ENCODE measurements at places on chromosomes 7 and 10.
A peak's percentile ranks its signal among the peaks of the same experiment; 100 is the strongest.

DNA sequence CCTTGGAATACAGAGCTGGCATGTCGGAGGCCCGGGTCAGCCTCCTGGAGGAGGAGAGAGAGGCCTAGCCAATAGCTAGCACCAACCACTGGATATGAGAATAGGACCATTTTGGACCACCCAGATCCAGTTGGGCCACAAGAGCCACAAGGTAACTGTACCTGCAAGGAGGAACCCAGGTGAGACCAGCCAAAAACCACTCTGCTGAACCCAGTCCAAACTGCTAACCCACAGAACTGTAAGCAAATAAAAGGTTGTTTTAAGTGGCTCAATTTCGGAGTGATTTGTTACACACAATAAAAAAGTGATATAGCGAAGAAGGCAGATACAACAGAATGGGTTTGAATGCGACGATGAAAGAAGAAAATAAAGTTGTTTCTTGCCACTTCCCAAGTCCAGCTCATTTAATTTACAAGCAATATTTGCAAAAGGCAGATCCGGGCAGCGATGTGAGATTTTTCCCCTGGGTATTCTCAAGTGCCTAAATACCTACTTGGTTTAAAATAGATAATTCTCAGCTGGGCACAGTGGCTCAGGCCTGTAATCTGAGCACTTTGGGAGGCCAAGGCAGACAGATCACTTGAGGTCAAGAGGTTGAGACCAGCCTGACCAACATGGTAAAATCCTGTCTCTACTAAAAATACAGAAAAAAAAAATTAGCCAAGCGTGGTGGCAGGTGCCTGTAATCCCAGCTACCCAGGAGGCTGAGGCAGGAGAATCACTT lies 23.1 kb downstream of the ZNF467 start:
- DNase-seq: no peak

DNA sequence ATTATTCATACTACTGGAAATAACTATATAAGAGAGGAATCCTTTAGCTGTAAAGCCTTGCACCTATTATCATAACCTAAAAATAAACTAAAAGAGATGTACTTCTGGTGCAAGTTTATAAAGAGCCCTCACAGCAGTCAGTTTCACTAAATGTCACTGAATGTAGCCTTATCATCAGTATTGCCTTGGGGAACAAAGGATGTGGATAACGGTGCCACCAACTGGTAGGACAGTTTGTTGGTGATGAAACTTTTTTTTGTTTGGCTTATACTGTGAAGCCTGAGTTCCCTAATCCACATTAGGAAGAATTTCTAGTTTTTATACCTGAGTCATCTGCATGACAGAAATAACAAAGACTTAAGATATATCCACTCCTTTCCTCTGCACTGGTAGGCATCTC lies 117.9 kb upstream of the COL1A2 start:
- no peak for DNase-seq

- no peak for DNase-seq
These were observed 40.3 kb downstream of the PDZD8 start for GRCh38 chr10:117334926-117335325.

- DNase-seq: no peak
These were observed 254.3 kb downstream of the CDK14 start for GRCh38 chr7:90850471-90850870.

DNA sequence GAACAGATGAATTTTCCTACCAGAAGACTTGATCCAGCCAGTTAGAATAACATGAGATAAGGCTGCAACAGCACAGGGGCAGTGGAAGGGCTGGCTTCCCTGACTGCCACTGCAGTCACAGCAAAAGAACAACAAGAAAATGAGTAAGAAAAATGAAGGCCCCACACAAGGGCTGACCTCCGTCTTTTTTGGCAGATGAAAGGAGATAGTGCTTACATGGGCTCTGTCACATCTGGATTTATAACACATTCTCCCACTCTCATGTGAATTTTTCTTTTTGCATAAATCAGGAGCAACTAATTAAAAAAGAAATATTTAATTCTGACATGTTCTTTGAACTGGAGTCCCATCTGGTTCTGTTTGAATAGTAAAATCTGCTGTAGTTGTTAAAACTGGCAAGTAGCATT lies 99.6 kb downstream of the NRP1 start:
- no peak for DNase-seq

- no peak for DNase-seq
These were observed 480.1 kb downstream of the INHBA start for GRCh38 chr7:41222746-41223145.

- DNase-seq: no peak
These were observed 9.6 kb downstream of the TMEM176B start for GRCh38 chr7:150790416-150791075.

- DNase-seq: no peak
These were observed 90.4 kb downstream of the ETV1 start for GRCh38 chr7:13898957-13899670.

DNA sequence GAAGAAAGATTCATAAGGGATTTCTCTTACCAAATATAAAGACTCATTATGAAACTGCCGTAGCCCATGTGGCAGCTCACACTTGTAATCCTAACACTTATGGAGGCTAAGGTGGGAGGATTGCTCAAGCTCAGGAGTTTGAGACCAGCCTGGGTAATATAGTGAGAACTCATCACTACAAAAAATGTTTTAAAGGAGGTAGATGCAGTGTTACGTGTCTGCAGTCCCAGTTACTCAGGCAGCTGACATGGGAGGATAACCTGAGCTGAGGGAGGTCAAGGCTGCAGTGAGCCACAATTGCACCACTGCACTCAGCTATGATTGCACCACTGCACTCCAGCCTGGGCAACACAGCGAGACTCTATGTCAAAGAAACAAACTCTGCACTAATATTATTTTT lies 18.1 kb upstream of the DNA2 start:
- peak; percentile 70 for DNase-seq

- DNase-seq: peak; percentile 72
These were observed 58.7 kb upstream of the PRPS1L1 start for GRCh38 chr7:18086165-18087025.

DNA sequence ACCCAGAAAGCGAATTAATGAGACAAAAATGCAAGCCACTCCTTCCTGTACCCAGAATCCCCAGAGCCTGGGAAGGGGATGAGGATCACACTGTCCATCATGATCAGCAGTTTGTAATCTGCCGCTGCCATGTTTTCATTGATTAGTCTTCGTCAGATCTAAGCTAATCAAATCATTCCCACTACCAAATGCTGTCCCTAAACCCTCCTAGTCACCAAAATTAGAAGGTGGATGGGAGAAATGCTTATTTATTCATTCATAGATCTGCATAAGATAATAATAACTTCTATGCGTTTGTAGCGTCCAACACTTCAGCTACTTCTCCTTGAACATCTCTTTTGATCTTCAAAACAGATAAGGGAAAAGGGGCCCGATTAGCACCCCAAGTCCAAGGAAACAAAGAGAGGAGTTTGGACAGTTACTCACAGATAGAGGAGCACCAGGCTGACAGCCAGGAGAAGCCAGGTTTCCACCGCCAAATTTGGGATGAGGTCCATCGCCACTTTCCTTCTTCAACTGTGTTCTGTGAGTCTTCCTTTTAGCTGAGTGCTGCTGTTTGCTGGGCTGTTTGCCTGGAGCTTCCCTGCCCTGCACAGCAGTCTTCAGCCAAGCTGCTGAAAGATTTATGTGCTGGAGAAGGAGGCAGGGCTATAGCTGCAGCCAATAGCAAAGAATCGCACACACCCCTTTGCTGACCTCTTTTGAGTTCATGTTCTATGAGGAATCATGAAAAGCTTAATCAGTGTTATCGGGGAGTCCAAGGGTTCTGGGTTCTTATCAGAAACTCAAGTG lies at the start of gene CYP3A5:
Gene CYP3A5 (minus strand): TSS at position 597 of the 792 bp plus-strand sequence. CDS start 100 bp downstream, at position 497.
- no peak for DNase-seq

GRCh38 chr10:22821501-22821900 lies 106.4 kb upstream of the ARMC3 start:
- DNase-seq: no peak

DNA sequence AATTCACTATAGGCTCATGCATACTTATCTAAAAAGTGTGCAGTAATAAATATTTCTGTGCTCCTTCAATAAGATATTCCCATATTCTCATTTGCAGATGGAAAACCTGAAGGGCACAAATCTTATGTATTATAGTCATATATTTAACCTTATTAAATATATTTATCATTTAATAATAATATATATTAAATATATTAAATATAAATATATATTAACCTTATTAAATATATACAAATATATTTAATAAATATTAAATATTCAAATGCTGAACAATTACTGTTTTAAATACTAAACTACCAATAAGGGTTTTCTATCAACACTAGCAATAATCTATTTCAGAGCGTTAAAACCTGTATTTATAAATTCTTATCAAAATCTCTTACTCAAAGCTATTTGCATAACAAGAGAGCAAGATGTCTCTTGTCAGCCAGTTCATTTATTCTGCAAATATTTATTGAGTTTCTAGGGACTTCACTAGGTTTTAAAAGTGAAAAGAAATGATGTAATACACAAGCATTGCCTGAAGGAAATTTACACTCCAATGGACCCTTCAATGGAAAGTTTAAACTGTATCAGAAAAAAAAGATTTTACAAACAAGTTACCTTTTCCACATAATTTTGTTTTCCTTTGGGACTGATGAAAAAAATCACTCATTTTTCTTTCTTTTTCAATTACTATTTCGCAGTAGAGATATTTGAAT lies 159.2 kb downstream of the AGMO start:
- DNase-seq: no peak

- no peak for DNase-seq
These were observed 62.4 kb downstream of the LRGUK start for GRCh38 chr7:134189559-134189958.

GRCh38 chr10:127740596-127740995 lies 3.6 kb downstream of the FOXI2 start:
- DNase-seq: no peak

- DNase-seq: peak; percentile 43
These were observed 178.5 kb downstream of the NRP1 start for GRCh38 chr10:33155720-33156638.

- DNase-seq: no peak
These were observed 11.0 kb downstream of the RHBDD2 start for GRCh38 chr7:75889826-75890225.

DNA sequence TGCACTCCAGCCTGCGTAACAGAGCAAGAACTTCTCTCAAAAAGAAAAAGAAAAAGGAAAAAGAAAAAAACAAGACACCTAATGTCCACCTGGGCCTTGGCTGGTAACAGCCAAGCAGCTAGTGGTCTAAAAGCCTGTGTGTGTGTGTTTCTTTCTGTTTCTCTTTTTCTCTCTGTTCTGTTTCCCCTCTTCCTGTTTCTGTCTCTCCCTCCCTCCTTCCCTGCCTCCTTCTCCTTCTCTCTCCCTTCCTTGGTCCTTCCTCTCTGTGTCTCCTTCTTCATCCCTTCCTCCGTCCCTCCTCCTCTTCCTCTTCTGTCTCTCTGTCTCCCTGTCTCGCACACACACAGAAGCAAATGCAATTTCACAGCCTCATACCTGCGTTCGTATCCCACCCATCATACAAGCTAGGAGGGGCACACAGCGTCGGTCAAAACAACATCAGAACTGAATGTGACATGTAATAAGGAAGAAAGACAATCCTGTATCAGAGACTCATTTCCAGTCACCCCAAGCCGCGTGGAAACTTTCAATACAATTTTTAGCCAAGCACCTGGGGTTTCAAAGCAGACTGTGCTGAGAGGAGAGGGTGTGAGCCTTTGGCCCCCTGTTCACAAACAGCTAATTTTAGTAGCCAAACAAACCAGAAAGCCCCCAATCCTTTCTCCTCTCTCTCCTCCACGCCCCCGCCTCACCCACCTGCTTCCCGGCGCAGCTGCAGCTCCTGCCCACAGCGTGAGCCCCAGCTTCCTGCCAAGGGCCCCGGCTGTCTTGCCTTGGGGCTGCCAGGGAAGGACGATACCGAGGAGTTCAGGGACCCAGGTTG lies 50.2 kb upstream of the GNA12 start:
- DNase-seq: peak; percentile 51

- no peak for DNase-seq
These were observed 9.4 kb downstream of the HHEX start for GRCh38 chr10:92699193-92699517.

DNA sequence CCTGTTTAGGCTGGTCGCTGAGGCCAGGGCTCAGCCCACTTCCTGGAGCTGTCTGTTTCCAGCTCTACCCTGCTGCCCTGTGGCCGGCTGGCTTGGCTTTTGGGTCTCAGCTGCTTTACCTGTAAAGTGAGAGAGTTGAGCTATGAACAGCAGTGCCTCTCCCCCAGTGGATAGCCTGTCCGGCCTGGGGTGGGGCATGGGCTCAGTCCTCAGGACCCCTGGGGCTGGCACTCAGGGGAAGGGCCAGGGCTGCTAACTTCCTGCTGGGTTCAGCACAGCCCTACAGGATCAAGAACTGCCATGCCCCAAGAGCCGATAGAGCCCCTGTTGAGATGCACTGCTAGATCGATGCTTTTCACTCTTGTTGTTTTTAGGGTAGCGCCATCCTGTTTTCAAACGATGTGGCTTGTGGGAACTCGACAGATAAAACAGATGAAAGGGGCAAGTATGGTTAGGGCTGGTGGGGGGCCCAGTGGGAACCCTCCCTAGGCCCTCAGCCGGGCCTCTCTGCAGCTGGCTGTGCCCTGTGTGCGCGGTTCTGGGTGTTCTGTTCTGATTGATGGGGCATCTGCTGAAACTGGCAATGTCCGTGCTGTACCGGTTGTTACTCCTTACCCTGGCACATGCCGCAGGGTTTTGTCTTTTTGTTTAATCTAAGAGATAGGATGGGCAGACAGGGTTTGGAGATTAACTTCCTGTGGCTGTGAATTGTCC lies 10.0 kb upstream of the SFRP5 start:
- DNase-seq: no peak

DNA sequence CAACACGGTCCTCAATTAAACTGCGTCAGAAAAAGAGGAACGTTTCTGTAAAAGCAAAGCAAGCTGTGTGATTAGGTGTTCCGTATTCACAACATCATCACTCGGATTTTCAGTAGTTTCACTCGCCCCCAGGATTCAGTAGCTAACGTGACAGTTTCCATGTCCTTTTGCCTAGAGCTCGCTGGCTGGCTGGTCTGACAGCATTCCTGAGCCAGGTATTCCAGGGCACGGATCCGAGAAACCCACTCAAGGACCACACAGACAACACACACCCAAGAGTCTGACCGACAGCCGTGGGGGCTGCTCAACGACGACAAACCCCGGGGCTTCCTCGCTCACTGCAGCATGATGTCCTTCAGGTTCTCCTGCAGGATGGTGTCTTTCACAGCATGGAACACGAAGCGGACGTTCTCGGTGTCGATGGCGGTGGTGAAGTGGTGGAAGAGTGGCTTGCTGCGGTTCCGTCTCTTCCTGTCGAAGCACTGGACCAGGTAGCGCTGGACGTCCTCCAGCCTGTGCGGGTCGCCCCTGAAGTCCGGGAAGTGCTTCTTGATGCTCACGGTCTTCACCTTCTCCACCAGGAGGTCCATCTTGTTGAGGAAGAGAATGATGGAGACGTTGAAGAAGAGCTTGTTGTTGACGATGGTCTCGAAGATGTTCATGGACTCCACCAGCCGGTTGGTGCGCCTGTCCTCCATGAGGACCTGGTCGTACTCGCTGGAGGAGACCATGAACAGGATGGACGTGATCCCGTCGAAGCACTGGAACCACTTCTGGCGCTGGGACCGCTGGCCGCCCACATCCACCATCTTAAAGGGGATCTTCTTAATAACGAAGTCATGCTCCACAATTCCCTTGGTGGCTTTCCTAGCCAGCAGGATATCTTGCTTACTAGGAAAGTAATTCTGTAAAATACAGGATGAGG lies 43.1 kb downstream of the AMZ1 start:
- DNase-seq: peak; percentile 27
